H4 (cell line): ENCODE measurements at places on chromosomes 4 and X. TPM values are rescaled to one million over a fixed set of nuclear protein-coding genes. Genes with fewer than 3 reads are reported as not detected.

GRCh38 chr4:183588169-183588675 lies 70.8 kb downstream of the RWDD4 start:
- DNase-seq, result no peak

The ANOS1 gene
- 4.1 and 6.6 TPM in 2 replicates for total RNA-seq

- no peak for DNase-seq
Observed at GRCh38 chr4:732911-733630, 27.4 kb downstream of the PCGF3 start.

The RHOXF2B gene
- not detected in 2 replicates for total RNA-seq

GRCh38 chr4:41015016-41015675 lies 199.2 kb downstream of the APBB2 start:
- DNase-seq, result no peak

The MUC7 gene
- not detected in 2 replicates for total RNA-seq

DNA sequence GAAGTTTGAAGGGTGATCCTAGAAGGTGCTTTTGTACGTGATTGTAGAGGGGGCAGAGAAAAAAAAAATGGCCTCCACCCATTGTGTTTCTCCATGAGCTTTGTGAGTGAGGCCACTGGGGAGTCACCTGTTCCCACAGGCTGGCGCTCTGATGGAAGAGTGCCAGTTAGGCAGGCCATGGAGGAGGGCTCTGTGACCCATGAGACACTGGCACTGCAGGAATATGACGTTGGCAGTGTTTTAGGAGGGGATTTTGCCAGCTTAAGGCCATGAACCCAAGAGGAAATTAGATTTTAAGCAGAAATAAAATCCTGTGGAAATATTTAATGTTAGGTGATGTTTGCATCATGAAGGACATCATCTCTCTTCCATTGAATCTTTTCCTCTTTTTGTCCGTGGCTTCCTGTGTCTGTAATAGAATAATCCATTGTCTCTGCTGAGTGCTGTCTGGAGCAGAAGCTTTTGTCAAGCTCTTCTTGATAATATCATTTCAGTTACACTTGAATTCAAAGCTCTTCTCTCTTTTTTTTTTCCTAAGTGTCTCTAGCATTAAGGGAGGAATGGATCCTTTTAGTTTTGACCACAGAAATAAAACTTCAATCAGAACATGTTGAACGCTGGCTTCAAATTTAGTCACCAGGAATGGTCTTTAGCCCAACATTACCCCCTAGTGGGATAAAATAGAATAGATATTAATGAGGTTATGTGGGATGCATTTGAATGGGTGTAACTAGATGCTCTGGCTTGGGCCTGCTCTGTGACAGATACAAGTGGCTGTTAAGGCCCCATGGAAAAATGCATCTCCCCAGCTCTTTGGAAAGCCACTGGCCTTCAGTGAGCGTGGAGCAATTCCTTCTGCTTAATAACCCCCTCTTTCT lies 41.0 kb upstream of the UCP1 start:
- DNase-seq, result peak; percentile 25

The RBM47 gene
- total RNA-seq, result 5.2 and 8.3 TPM in 2 replicates

GRCh38 chr4:53900271-53900649 lies 164.1 kb downstream of the CHIC2 start:
- DNase-seq, result no peak

The BGN gene
- total RNA-seq, result not detected in 2 replicates
